Activated naive CD4-positive, alpha-beta T cell treated with anti-CD3 and anti-CD28 coated beads for 36 hours (primary cell): ENCODE measurements at places on chromosomes 12 and 14.
A peak's percentile ranks its signal among the peaks of the same experiment; 100 is the strongest.

GRCh38 chr14:33629792-33630191 is 321.1 kb downstream of the EGLN3 start:
- DNase-seq, result no peak

GRCh38 chr12:49930515-49931288 is 19.8 kb upstream of the AQP2 start:
- peak; percentile 19 for DNase-seq

- DNase-seq, result no peak
These were observed 91.9 kb upstream of the MUCL1 start for GRCh38 chr12:54762390-54762789.

DNA sequence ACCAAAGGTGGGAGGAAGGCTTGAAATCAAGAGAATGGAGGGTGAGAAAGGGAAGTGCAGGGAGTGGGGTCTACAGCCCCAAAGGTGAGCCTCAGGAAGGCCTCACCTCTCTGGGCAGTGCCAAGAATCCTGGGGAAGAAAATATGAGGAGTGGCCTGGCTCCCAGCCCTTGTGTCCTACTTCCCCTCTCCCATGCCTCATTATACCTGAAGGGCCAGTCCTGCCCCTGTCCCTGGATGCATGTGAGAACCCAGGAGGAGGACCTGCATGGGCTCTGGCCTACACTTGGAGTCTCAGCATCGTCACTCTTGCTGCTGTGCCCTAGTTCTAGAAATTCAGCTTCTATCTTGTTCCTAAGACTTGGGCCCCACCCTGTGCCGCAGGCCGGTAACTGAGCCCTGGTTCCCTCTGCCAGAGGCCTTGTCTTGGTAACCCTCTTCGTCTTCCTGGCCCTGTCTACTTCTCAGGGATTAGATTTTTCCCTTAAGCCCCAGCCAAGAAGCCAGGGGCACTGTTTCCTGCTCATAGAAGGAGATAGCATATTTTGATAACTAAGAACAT is 10.9 kb upstream of the MYH7 start:
- no peak for DNase-seq
